Activated gamma-delta T cell treated with Interleukin-2 at 50 U/mL for 16 hours (primary cell): ENCODE measurements at places on chromosomes 4 and X.

DNA sequence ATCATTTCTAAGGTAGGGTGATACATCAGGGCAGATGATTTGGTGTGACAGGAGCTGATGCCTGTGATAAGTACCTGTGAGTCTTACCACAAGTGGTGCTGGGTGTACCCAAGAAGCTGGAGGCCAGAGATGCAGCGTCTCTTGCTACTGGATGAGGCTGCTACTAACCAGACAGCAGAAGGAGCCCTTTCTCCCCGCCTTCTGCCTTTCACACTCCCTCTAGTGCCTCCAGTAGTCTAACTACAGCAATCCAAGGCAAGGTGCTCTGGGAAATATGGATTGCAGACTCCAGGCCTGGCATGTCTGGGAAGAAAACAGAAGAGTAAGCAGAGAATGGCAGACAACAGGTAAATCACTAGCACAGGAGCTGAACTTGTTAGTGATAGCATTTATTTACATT, 470.8 kb downstream of the NKX6-1 start:
- no peak for DNase-seq

GRCh38 chr4:13441506-13441905, 42.6 kb downstream of the RAB28 start:
- no peak for DNase-seq

DNA sequence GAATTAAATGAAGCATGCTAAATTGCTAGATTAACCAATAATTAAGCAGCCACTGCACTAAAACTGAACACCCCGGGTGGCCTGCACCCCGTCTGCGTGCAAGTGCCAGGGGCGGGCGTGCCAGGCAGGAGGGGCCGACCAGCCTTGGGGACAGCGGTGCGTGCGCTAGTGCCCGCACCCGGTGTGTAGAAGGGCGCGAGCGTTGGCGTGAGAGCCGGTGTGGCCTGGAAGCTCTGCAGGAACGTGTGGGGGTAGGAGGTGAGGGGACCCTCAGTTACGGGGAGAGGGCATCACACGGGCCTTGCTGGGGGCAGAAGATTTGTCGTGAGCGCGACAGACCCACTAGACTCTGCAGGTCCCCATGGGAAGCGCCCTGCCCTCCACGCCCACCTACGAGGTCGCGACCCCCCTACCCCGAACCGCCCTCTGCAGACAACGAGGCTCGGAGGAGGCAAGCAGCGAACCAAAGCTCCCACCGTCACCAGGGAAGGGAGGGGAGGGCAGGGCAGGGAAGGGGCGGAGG, 105.8 kb downstream of the FAM53A start:
- DNase-seq, result no peak

DNA sequence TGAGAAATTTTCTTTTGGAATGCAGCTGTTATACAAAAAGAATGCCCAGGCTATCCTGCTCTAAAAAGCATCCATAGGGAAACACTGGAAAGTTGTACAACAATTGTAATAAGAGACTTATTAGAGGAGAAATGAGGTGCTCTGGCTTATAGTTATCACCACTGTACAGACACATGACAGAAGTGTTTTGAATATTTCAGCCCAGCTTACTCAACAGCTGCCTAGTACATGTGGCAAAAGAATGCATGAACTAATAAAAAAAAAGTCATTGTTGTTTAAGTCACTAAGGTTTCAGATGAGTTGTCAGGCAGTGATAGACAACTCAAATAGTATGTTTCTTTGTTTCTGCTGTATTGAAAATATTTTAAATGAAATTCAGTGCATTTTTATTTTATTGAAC, 307.7 kb downstream of the GPM6A start:
- no peak for DNase-seq

GRCh38 chr4:11194431-11194830, 234.3 kb downstream of the HS3ST1 start:
- DNase-seq, result no peak

DNA sequence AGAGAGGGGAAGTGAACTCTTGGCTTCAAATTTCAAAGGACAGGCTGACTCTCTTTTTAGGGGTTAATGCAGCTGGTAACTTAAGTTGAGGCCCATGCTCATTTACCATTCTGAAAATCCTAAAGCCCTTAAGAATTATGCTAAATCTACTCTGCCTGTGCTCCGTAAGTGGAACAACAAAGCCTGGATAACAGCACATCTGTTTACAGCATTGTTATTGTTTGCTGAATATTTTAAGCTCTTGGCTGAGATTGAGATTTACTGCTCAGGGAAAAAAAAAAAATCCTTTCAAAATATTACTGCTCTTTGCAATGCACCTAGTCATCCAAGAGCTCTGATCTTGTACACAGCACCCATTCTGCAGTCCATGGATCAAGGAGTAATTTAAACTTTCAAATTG, 17.7 kb downstream of the PPP3CA start:
- no peak for DNase-seq

DNA sequence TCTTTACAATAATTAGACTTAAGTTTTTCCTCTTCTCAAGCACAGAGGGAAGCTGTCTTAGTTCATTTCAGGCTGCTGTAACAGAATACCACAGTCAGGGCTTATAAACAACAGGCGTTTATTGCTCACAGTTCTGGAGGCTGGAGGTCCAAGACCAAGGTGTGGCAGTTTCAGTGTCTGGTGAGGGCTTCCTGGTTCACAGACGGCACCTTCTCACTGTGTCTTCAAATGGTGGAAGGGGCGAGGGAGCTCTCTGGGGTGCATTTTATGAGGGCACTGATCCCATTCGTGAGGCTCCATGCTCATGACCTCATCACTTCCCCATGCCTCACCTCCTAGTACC, 115.7 kb upstream of the MXRA5 start:
- no peak for DNase-seq

DNA sequence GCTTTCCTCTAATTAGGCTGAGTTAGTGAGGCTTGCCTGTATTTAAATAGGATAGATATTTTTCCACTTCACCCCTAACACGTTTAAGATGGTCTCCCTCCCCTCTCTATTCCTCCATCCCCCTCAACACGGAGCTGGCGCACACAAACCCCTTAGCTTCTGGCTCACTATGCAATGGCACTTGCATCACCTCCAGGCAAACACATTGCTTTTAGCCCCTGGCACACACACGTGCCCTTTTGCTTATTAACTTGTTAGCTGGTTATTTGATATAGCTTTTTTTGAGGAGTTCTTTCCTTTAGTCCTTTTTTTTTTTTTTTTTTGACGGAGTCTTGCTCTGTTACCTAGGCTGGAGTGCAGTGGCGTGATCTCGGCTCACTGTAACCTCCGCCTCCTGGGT, 94.3 kb downstream of the HDAC8 start:
- DNase-seq, result no peak

- DNase-seq, result no peak
These were observed 346.0 kb upstream of the EPHA5 start for GRCh38 chr4:66016240-66016639.

DNA sequence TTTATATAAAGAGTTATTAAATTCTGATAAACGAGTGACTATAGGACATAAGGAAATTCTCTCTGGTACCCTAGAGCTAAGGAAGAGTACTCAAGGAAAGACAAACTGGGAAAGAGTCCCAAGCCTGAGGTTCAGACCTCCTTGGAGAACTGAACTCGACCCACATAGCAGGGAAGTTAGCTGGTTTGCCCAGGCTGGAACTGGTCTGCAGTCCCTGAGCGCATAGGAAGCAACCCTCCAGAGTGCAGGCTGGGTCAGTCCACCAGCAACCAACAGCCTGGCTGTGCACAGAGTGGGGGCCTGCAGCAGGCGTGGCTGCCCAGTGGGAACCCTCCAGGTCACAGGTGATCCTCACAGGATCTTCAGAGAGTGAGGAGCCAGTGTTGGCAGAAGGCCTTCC, 114.1 kb downstream of the SOWAHB start:
- DNase-seq, result no peak

GRCh38 chr4:107853444-107854355, 29.0 kb downstream of the SGMS2 start:
- no peak for DNase-seq

DNA sequence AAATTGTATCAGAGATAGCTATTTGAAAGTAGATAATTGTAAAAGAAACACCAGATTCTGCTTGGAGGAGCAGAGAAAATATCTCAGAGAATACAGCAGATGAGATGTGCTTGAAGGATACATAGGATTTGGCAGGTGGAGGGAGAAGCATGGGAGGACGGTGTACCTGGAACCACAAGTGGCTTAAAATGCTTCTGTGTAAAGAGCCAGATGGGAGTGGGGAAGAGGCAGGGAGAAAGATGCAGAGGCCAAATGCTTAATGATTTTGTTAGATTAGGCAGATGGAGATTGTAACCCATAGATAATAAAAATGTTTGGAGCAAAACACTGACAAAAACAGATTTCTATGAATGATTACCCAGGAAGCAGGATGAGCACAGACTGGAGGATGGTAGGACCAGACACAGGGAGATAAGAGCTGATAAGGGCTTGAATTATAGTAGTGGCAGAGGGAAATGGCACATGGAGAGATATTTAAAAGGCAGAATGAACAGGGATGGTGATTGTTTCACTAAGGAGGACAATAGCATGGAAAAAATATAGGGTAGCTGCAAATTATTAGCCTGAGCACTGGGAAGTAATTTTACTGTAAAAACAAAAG, 145.7 kb upstream of the TBC1D9 start:
- DNase-seq, result no peak

- DNase-seq, result peak; percentile 60
These were observed 836 bp downstream of the CLOCK start for GRCh38 chr4:55545641-55546505.

DNA sequence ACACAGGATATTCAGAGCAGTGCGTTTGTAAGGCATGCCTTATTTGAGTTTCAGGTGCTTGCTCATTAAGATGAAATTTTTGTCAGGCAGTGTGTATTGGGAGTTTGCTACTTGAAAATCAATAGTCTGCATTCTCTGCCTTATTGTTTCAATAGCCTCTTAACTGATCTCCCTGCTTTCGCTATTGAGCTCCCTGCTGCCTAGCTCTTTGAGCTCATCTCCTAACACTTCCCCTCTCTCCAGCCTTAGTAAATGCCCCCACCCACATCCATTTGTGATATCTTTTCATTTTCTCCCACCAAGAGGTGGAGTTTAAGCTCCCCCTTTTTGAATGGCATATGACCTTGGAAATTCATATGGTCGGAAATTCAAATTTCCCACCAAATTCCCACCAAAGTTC, 256.6 kb downstream of the IL1RAPL1 start:
- DNase-seq, result no peak

GRCh38 chrX:153662266-153662665, 11.3 kb downstream of the PNCK start:
- peak; percentile 51 for DNase-seq

DNA sequence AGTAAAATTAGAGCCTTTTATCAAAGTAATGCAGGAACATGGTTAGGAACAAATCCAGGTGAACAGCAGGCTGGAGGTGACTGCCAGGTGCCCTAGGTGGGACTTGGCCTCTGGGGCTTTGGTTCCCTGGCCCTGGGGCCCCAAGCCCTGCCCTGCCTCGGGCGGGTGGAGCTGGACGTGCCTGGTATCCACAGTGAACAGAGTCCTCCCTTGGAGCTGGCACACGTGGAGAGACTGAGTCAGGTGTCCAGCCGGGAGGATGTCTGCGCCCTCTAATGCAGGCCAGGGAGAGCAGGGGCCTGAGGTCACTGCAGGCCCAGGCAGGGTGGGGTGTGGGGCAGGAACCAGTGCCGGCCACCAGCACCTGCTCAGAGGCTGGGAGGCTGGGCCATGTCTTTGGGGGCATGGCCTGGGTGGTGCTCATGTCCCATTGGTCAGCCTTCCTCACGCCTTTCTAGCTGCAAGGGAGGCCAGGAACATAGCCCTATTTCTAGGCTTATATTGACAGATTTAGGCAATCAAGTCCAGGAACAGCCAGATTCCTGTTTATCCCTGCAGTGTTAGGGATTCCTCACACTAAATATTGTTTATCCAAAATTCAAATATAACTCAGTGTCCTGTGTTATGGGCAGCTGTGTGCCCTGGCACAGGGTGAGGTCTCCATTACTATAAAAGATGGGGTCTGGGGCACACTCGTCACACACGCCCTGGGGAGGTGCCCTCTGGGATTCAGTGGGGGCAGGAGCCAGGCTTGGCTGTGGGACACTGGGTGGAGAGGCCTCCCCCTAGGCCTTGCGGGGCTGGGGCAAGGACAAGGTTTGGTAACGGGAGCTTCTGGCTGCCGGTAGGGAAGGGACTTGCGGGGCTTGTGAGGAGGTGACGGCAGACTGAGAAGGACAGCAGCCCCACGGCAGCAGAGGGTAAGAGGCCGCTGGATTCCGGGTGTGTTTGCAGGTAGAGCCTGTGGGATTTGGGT, 14.3 kb upstream of the NAT8L start:
- DNase-seq, result no peak
